ENCODE measurements at places on chromosomes 3 and 15.

GRCh38 chr3:69659180-69659910, 79.9 kb upstream of the MITF start:
- no peak for DNase-seq

GRCh38 chr3:142913432-142913831, 24.5 kb upstream of the PCOLCE2 start:
- no peak for DNase-seq

- no peak for DNase-seq
These were observed 102.6 kb downstream of the SNRK start for GRCh38 chr3:43388915-43389314.

GRCh38 chr3:146334151-146334550, 83.2 kb upstream of the PLSCR4 start:
- peak; percentile 12 for DNase-seq

DNA sequence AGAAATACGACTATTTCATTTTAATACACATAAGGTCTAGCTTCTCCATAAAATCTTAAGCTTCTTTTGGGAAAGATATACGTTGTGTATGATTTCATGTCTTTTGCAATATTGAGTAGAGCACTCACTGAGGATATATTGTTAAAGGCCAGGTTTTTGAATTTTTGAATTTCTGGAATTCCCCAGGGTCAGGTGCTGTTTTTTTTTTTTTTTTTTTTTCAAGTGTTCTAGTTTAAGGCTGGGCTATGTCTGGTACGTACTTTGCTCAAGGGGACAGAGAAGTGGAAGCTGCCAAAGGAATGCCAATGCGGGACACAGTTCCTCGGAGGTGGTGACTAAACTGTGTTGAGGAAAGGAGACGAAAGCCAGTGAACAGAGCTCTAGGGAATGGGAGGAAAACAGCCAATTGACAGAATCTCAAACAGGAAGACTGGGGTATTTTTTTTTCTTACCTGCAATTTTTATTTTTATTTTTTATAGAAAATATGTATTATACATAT, 510.5 kb upstream of the CBLB start:
- no peak for DNase-seq

DNA sequence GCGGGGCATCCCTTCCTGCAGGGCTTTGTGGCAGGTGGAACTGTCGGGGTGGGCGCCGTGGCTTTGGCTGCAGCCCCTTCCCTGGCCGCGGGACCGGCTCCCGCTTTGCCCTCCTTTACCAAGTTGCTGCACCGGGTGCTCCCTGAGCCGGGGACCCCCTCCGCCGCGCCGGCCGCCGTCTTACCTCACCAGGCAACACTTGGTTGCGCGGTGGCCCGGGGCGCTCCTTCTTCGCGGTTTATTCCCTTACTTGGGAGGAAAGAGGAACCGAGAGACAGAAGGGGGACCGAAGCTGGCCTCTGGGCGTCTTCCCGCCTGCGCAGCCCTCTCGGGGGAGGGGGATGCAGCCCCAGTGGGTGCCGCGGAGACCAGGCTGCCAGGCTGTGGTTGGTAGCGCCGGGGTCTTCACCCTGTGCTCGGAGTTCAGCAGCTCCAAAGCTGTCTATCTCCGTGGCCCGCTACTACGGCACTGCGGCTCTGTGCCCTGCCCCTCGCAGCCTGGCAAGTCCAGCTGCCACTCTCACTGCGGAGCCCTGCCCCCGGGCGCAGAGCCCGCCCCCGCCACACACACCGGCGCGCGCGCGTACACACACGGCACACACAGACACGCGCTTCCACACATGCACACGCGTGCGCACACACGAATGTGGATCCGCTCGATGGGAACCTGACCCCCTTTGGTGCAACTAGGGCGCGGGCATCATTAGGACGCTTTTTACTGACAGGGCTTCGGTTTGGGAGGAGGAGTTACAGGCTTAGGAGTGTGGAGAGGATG, at the start of gene DGKG:
TSS of gene DGKG (minus strand) at position 473 of the 775 bp plus-strand sequence. CDS start 41,775 bp downstream, outside the sequence.
- DNase-seq, result no peak

GRCh38 chr3:45943207-45943846, at the start of gene CXCR6:
Gene CXCR6, plus strand, starts transcription at chr3:45943464. Its CDS starts 3,018 bp downstream, at chr3:45946482.
- no peak for DNase-seq

DNA sequence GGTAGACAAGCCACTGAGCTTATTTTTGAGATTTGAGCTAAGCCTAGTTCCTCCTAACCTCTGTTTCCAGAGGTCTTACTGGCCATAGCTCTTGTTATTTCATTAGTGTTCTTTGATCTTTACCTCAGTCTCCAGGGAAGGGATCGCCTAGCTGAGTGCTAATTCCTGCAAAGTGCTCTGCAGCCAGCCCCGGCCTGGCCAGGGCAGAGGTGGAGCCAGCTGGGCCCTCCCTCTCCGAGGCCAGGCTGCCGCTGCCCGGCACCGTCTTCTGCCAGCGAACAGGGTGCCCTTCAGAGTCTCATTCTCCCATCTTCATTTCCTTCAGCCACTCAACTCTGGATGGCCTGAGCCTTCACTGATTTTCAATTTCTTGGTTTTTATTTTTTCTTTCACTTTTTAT, 19.7 kb downstream of the FAN1 start:
- DNase-seq, result no peak

DNA sequence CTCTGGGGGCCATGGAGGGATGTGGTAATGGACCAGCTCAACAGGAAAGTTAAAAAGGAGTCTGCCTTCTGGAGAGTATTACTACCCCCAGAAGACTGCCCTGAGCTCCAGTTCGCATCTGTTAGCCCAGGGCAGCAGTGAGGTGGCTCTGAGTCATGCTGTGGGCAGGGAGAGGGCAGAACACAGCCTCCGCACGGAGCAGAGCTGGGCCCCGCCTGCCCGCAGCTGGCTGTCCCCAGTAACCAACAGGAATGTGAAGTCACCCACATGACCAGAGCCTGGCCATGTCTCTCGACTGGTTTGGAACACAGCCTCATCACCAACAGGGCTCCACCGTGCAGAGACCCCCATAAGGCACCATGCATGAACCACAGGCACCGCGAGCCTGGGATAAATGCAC, 62.1 kb downstream of the CYFIP1 start:
- no peak for DNase-seq

DNA sequence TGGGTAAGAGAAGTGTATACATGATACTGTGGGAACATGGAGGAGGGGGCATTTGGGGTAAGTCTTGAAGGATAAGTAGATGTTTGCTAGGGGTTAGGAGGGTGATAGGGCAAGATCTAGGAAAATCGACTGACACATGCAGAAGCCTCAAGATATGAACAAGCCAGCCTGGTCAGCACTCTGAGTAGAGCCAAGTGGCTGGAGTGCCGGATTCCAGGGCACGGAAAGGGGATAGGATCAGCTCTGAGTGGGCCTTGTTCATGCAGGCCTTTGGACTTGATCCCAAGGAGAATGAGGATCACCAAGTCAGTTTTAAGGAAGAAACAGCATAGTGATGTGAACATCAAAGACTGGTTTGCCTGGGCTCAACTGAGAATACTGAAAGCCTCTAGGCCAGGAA, 24.3 kb upstream of the MANF start:
- DNase-seq, result no peak
